ENCODE measurements at places on chromosomes 5 and 9.

DNA sequence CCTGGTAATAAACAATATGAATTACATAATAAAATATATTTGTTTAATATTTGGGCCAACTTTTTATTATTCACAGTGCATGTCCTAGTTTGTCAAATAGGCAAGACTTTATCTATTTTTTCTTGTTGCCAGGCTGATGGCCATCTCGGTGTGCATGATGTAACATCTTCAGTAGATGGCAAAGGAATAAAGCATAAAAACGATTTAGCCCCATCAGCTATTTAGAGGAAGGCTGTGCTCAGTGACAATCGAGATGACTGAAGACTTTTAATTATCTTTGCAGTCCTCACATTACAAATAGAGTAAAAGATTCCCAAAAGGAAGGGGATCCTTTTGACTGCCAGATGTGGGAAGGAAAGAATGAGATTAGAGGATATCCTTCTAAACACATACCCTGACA, 358.5 kb downstream of the PTPRD start:
- no peak for DNase-seq

DNA sequence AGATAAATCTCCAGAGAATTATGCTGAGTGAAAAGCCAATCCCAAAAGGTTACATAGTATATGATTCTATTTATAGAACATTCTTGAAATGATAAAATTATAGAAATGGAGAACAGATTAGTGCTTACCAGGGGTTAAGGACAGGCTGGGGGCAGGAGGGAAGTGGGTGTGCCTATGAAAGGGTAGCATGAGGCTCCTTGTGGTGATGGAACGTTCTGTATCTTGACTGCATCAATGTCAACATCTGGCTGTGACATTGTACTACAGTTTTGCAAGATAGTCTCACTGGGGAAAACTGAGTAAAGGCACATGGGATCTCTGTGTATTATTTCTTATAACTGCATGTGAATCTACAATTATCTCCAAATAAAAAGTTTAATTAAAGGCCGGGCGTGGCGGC, 22.3 kb downstream of the ORM2 start:
- DNase-seq: no peak

DNA sequence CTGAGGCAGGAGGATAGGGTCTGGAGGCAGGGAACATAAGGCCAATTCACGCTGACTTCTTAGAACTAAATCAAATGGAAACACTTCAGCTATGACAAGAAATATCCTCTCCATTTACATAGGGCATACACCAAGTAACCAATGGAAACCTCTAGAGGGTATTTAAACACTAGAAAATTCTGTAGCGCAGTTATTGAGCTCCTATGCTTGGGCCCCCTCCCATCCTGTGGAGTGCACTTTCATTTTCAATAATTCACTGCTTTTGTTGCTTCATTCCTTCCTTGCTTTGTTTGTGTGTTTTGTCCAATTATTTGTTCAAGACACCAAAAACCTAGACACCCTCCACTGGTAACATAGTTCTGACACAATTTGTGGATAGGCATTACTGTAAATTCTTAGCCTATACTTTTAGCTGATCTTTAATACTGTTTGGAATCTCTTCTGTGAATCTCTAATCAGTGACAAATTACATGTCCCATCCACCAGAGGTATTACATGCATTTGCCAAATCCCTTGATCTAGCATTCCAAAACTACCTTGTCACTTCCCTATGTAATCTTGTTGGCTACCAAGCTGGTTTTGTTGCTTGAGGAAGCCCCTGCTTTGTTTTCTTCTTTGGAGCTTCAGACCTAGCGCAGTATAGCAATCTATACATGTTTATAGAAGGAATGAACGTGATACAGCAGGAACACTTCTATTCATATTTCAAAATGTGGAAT, 61.6 kb downstream of the ST8SIA4 start:
- DNase-seq: no peak

GRCh38 chr5:93585041-93585766, 2.2 kb downstream of the NR2F1 start:
- DNase-seq: no peak

GRCh38 chr5:74642543-74642863, 2.0 kb upstream of the ENC1 start:
- no peak for DNase-seq

DNA sequence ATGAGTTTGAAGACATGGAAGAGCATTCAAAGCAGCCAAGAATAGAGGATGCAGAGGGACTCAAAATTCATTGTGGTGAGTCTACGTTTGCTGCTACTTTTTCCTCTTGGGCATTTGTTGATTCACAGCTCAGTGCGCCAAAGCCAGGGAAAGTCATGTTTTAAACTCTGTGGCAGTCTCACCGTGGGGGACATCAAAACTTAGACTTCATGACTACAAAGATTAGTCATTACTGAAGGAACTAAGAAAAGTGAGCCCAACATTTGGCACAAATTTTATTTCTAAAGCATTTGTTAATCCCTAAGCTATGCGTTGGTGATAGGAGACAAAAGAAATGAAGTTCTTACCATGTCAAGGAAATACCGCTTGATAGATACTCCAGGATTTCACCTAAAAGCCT, 73.7 kb upstream of the MTAP start:
- no peak for DNase-seq

DNA sequence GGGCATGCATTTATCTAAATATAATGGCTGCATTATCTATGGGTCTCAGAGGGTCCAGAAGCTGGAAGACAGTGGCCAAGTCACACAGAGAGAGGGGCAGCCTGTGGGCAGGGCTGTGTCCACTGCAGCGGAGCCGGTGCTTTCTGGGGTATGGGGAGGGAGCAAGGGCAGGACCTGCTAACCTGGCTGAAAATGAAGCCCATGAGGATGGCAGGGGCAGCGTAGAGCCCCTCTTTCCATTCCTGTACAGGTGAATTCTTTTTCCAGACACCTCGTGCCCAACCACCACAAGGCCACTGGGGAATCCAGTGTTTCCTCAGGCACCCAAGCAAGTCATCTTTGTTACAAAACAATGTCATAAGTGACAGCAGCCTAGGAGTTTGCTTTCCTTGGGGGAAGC, 305.9 kb upstream of the IRX4 start:
- DNase-seq: peak; percentile 2

- no peak for DNase-seq
Observed at GRCh38 chr5:17229313-17229712, 11.9 kb downstream of the BASP1 start.

DNA sequence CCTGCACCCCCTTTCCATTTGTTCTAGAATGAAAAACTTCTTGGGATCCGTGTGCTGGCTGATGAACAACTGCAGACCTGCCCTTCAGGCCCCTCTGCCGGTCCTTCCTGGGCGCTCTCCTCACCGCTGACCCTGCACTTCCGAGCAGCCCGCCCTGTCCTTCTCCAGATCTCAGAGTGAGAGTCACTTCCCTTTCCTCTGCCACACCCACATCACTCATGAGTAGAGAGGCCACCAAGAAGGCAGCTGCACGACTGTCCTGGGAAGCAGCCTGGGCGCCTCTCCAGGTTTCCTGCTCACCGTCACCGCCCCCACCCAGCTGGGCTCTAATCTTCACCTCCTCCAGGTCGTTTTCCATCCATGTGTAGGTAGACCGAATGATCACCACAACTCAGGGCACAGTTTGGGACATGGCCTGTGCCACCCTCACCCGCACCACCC, 35.0 kb upstream of the NSMF start:
- DNase-seq: peak; percentile 42

DNA sequence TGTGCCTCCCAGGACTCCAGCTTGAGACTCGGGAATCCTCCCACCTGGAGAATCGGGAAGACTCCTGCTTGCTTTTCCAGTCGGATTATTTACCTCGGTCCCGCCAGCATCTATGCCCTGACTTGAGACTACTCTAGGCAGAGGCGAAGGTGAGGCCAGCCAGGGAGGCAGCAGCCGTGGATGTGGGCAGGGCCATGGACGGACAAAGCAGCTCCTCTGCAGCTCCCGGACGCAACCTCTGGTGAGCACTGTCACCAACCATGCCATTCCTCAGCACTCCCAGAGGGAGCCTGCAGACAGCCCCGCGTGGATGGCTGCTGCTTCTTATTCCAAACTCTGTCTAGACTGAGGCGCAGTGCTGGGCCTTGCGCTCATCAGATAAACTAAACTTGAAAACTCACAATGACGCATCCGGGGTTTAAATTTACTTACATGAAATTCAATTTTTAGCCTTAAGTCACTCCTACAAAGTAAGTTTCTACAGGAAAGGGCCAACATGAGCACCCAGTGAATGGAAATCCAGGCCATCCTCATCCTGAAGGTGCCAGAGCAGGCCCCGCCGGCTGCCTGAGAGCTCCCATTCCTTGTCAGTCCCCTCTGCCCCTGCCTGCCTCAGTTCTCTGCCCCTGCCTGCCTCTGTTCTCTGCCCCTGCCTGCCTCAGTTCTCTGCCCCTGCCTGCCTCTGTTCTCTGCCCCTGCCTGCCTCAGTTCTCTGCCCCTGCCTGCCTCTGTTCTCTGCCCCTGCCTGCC, 17.8 kb downstream of the MED10 start:
- no peak for DNase-seq

GRCh38 chr9:81410201-81410600, 279.1 kb downstream of the TLE1 start:
- DNase-seq: no peak

- DNase-seq: peak; percentile 68
Observed at GRCh38 chr5:150485693-150486401, 22.1 kb upstream of the NDST1 start.

DNA sequence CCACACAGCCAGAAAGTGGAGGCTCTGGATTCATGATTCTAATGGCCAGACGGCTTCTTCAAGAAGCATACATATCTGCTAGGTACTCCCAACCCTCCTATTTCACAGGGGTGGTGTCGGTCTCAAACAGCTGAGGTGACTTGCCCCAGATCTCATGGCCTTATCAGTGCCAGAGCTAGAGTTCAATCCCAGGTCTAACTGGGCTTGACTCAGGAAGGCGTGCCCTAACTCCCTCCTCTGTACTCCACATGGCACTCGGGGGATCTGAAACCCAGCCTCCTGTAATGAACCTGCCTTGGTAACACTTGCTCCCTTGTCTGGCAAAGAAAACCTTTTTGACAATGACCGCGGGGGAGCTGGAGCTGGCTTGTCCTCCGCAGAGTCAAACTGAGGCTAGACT, 2.1 kb downstream of the QRFP start:
- no peak for DNase-seq

- no peak for DNase-seq
Observed at GRCh38 chr9:108554831-108555230, 301.0 kb downstream of the ACTL7B start.

GRCh38 chr5:102715082-102715807, 39.9 kb upstream of the PAM start:
- no peak for DNase-seq

GRCh38 chr9:8652255-8652654, 852.7 kb upstream of the DMAC1 start:
- no peak for DNase-seq

- DNase-seq: no peak
Observed at GRCh38 chr9:137455359-137455991, 3.7 kb downstream of the NSMF start.

Data from colonic mucosa (tissue), 4 donors.